Liver (tissue), 10 donors: ENCODE measurements at places on chromosomes 7 and 10.

GRCh38 chr10:124251317-124252065 lies 158.1 kb upstream of the CHST15 start:
- no peak for DNase-seq

DNA sequence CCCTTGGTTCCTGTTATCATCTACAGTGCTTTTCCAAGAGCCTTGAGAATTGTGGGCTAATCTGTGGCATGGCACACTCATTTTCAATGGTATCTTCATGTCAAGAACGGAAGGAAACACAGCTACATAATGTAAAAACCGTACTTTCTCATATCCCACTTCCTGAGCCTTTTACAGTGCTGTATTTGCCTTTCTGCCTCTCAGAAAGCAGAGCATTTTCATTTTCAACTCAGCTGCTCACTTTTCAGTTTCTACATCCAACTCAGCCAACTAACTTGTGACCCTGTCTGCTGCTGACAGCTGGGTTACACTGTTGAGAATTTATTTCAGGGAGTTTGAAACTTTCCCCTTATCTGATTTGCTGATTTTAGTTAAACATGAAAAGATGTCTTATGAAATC lies 875.8 kb upstream of the KCND2 start:
- DNase-seq, result no peak

GRCh38 chr7:71243736-71244410 lies 111.9 kb downstream of the GALNT17 start:
- DNase-seq, result no peak

DNA sequence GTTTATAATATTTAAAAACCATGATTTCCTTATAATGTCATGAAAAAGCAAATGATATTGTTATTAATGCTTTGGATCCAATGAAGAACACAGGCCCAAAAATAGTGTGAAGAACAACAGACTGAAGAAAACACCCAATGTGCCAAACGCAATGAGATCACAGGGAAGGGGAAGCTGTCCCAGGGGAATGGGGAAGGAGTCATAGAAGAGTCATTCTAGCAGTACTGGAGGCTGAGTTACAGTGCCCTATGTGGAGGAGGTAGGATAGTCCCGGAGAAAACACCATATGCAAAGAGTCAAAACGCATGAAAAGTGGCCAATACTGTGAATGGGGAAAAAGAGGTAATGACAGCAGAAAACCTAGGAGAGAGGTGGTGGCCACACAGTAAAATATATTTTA lies 50.9 kb downstream of the TPK1 start:
- no peak for DNase-seq

GRCh38 chr10:79239275-79239779 lies 107.9 kb upstream of the PPIF start:
- DNase-seq, result no peak

DNA sequence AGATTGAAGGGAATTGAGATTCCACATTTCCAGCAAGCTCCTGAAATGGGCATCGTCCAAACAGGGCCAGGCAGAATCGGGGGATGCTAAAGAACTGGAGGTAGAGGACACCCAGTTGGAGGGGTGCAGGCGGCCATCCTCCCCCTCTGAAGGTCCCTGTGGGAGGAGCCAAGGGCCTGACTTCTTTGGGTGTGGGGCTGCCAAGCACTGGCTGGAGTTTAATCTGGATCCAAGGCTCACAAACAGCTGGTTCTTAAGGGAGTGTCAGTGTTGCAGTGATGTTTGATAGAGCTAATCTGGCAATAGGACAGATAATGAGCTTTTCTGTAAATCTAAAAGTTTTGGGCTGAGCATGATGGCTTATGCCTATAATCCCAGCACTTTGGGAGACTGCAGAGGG lies 20.8 kb downstream of the TSPAN14 start:
- no peak for DNase-seq

GRCh38 chr10:79391231-79392019 lies 44.2 kb downstream of the PPIF start:
- DNase-seq, result peak; percentile 71

DNA sequence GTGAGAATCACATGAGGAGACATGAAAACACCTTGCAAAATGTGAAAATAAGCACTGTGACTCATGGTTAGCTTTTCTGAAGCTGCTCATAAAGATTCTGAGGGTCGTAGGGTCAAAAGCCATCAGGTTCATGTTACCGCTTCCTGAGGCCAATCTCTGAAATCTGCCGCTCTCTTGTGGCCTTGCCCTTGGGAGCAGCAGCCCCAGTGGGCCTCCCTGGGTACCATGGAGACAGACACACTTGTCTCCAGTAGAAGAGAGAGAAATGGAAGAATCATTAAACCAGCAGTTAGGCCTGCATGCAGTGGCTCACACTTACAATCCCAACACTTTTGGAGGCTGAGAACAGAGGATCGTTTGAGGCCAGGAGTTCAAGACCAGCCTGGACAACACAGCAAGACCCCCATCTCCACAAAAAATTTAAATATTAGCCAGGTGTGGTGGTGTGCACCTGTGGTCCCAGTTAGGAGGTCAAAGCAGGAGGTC lies 42.8 kb downstream of the NIPSNAP2 start:
- DNase-seq, result peak; percentile 41
